Adipocyte (in vitro differentiated cells): ENCODE measurements at places on chromosomes 7 and 10.

DNA sequence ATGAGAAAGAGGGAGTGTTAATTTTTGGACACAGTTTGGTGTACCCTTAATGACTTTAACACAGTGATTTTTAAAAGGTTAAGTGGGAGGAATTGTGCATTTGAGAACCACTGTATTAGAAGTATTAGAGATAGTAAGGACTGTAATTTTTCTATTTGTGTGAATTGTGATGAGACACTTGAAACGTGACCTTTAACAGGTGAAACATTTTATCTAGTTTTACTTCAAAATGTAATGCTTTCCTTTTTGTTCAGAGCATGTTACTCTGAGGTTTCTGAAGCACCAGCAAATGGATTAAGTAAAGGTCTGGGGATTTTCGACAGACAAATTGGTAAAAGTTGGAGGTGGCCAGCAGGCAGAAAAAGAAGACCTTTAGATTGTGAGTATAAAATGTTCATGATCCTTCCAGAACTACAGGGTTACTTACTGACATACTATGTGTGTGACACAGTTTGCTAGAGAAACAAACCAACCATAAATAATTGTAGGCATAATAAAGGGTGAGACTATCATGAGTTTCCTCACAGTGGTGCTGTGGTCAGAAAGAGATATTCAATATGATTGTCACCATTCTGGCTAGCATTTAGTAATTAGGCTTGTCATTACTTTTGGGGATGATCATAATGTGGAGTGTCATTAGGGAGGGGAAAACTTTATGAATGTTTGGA is 26.1 kb downstream of the LCOR start:
- peak; percentile 24 for DNase-seq

- peak; percentile 89 for DNase-seq
These were observed 30.2 kb upstream of the CYP26C1 start for GRCh38 chr10:93030409-93030808.

DNA sequence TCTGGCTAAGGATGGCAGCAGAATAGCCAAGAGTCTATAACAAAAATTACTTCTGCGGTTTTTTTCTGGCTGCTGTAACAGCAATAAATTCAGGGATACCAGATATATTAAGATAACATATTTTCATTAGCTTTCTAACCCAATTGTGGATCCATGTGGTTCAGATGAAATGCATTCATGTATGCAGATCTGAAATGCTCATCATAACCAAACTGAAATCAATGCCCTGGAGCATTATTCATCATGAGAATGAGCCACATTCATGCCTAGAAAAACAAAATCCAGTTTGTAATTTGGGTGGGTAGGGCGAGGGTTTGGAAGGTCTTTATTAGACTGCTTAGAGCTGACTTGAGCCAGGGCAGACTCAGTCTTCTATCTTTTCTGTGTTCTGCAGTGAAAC is 69.8 kb upstream of the SEMA3A start:
- DNase-seq, result peak; percentile 50

GRCh38 chr7:22204312-22204711 is 152.6 kb downstream of the RAPGEF5 start:
- DNase-seq, result peak; percentile 1

DNA sequence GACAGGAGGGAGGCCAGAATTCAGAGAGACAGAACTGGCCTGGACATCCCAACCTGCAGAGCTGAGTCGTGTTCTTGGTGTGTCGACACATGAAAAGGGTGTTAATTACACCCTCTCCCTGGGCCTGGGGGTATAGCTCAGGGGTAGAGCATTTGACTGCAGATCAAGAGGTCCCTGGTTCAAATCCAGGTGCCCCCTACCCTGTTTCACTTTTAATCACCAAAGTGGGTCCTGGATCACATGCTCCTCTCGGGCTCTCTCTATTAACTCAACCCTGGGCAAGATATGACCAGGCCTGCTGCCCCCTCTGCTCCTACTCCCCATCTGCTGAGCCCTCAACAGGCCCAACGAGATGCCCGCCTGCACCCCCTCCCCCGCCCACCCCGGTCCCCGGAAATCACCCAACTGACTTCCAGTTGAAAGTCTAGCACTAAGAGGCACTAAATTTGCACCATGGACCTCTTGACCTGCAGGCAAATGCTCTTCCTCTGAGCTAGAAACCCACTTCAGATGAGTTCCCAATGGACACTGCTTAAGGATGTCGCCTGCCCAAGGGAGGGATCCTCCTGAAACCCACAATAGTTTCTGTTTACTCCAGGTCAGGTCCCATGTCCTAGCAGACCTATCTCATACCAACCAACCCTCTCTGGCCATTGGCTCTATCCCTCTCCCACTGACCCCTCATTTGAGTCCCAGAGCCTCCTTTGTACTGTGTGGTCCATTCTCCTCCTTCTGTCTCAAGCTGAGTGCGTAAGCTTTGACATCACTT is 137.6 kb downstream of the ZNF467 start:
- DNase-seq, result no peak

GRCh38 chr7:8354503-8354902 is 78.9 kb upstream of the NXPH1 start:
- DNase-seq, result no peak

DNA sequence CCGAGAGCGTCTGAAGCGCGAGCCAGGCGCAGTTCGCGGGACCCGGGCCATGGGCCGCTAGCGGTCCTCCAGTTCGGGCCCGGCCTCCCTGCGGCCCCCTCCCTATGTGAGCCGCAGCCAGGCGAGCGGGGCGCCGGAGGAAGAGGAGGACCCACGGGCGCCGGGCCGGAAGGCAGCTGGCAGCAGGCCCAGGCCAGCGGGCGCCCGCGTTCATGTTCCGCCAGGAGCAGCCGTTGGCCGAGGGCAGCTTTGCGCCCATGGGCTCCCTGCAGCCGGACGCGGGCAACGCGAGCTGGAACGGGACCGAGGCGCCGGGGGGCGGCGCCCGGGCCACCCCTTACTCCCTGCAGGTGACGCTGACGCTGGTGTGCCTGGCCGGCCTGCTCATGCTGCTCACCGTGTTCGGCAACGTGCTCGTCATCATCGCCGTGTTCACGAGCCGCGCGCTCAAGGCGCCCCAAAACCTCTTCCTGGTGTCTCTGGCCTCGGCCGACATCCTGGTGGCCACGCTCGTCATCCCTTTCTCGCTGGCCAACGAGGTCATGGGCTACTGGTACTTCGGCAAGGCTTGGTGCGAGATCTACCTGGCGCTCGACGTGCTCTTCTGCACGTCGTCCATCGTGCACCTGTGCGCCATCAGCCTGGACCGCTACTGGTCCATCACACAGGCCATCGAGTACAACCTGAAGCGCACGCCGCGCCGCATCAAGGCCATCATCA is 1.1 kb downstream of the ADRA2A start:
- peak; percentile 13 for DNase-seq

DNA sequence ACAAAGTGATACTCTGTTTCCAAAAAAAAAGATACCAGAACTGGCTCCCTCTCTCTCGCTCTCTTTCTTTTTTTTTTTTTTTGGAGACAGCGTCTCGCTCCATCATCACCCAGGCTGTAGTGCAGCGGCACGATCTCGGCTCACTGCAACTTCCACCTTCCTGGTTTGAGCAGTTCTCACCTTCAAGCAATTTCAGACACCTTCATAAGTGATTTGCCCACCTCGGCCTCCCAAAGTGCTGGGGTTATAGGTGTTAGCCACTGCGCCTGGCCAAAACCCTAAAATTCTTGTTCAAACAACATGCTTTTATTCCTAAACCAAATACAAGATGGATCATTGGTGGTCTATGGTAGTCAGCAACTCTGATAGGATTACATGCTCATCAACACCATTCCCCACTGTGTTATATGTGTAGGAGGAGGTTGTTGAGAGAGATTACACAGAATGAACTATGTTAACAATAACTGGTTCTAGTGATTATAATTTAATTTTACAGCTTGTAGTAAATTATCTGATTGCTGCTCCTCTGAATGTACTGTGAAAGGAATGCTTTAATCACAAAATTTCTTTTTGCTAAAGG is 15.5 kb downstream of the ACBD5 start:
- no peak for DNase-seq

DNA sequence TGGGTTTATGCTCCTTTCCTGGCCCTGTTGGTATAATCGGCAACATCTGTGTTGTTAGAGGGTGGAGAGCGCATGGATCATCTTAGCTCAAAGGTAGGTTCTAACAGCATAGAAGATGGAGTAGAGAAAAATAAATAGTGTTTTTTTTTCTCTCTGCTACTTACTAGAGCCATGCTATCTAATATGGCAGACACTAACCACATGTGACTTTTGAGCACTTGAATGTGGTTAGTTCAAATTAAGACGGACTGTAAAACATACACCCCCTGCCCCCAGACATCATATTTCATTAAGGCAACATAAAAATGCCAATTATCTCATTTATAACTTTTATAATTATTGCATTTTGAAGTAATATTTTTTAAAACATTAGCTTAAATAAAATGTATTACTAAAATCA is 525.1 kb downstream of the KIF20B start:
- no peak for DNase-seq

DNA sequence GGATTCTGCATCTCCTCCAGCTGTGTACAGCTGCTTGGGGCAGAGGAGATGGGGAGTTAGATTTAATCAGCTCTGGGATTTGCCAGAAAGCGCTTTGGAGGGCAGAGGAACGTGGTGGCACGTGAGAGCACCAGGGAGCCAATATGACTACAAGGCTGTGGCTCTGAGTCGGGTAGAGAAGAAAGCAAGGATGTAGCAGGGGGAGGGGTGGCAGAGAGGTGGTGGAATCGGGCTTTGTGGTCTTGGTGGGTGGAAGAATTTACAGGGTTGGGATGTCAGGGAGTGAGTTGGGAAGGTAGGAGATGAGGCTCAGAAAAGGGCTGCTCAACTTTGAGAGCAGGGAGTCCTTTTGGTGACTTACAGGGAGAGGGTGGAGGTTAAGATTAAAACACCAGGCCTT is 113.6 kb downstream of the CCNY start:
- no peak for DNase-seq

DNA sequence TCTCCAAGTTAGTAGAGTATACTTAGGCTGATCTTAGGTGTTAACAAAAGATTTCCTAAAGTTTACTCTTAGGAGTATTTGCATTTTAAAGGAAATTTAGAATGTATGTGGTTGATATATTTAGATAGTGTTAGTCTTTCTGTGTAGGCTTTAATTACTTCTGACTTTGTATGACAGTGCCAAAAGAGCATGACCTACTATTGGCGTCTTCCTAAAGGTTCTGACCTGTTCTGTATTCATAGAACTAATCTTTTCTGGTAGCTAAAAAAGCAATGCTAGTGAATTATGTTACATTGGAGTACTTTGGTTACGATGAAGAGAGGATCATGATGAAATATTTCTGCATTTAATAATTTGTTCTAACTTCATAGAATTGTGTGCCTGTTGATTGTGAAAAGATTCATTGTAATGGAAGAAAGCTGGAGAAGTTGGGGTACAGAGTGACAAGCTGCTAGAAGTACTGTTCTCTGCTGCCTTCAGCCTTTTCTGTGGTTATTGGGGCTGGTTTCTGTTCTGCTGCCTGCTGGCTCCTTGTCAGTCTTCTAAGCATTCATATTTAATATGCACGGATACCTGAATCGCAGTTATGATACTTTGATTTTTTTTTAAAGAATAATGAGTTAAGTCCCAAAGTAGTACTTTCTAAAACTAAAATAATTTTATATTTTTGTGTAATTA is 13.2 kb downstream of the WAC start:
- no peak for DNase-seq

GRCh38 chr7:105878746-105879605 is 2.6 kb upstream of the ATXN7L1 start:
- DNase-seq, result no peak

DNA sequence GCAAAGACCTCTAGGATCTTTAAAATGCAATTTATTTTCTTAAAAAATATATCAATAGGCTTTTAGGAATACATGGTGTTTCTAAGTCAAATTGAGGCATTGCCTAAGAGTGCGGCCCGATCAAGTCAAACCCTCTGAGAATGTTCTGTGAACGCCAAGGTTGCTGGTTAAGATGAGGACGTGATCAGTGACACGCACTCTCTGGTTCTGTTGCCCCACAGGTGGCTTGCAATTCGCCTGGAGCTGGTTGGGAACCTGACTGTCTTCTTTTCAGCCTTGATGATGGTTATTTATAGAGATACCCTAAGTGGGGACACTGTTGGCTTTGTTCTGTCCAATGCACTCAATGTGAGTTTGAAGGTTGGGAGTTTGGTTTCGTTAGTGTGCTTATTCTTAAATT is 59.3 kb downstream of the ABCC2 start:
- no peak for DNase-seq

DNA sequence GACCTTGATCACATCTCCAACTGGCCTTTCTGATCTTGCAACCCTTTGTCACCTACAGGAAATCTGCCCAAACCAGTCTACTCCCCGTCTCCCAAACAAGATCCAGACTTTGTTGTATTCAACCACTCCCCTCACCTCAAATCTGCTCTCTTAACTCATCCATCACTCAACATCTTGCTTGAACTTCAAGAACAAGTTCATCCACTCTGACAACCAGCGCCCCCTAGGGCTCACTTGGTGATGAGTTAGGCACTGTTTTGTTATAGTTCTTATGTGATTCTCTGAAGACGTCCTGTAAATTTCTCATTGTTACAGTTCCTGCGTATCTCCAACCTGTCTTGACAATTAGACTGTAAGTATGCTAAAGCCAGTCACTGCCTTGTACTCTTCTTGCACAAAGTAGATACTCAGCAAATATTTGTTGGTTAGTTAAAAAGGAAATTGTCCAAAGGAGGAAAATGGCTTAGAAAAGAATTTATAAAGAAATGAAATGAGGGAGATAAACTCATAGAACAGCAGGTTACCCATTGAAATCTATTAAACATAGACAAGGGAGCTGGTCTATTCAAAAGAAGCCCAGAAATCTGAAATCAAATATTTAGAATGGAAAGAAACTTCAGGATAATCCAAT is 5.3 kb downstream of the FRMD4A start:
- DNase-seq, result peak; percentile 1

DNA sequence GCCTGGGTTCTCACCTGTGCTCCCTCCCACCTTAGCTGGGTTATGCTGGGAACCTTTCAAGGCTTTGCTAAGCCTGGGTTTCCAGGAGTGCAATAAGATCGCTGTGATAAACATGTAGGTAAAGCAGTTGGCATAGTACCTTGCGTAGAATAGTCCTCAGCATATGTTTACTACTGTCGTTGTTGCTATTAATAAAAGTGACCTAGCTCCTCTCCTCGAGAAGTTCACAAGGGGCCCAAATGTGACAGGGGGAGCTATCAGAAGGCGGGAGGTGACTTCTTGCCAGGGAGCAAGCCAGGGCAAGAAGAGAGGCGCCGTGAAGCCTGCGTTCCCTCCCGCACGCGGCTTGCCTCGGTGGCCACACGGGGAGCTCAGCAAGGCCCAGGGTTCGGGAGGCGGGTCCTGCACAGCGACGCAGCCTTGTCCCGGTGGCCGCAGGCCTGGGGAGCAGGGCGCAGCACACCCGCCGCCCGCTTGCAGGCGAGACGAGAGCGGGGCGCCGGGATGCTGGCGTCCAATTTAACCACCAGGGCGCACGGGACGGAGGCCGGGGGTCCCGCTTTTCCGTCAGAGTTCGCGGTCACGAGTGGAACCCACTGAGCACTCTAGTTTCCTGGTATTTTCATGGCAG is 106.2 kb downstream of the SNX10 start:
- no peak for DNase-seq

- peak; percentile 90 for DNase-seq
These were observed 2.9 kb upstream of the MYOZ1 start for GRCh38 chr10:73644015-73644743.
